ENCODE measurements at places on chromosomes 11 and 22.

GRCh38 chr11:78429660-78430059 is 12.0 kb upstream of the GAB2 start:
- no peak for DNase-seq

DNA sequence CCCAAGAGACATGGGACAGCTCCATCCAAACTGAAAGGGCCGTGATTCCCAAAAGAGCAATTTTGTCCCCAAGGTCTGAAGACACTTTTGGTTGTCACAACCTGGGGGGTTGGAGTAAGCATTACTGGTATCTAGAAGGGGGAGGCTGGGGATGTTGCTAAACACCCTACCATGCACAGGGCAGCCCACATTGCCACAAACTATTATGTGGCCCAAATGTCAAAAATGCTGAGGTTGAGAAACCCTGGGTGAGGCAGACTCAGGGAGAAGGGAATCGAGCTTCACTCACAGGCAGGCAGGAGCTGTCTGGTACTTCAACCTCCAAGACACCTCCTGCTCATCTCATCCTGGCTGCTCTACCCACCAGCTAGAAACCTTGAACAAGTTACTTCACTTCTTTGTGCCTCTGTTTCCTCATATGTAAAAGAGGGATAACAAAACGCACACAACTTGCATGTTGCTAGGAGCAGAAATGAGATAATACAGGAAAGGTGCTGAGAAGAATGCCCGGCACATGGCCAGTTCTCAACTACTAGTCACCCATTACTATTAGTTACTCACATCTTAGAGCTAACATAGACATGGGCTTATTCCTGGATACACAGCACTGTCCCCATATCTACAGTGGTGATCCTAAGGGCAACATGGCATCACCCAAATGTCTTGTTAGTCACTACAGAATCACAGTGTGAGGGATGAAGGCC is 8.8 kb downstream of the SERPIND1 start:
- no peak for DNase-seq

DNA sequence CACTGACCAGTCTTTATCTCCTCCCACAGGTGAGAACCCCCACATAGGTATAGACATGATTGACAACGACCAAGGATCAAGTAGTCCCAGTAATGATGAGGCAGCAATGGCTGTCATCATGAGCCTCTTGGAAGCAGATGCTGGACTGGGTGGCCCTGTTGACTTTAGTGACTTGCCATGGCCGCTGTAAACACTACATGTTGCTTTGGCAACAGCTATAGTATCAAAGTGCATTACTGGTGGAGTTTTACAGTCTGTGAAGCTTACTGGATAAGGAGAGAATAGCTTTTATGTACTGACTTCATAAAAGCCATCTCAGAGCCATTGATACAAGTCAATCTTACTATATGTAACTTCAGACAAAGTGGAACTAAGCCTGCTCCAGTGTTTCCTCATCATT is 76.5 kb downstream of the BTBD10 start:
- no peak for DNase-seq

DNA sequence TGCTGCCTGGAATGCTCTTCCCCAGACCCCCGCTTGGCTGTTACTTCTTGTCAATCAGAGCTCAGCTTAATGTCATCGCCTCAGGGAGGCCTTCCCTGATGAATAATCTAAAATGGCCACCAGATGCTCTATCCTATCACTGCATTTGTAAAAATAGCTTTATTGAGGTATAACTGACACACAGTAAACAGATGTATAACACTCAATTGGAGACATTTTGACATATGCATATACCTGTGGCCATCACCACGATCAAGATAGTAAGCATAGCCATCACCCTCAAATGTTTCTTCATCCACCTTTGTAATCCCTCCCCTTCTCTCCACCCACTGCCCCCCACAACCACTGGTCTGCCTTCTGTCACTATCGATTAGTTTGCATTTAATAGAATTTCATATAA is 36.6 kb upstream of the NECTIN1 start:
- DNase-seq: no peak

- no peak for DNase-seq
Measured at GRCh38 chr11:36151933-36152580, 137.2 kb downstream of the COMMD9 start.

GRCh38 chr11:130585545-130585944 is 137.1 kb downstream of the ADAMTS15 start:
- peak; percentile 68 for DNase-seq

GRCh38 chr11:64872790-64873488 is 5.5 kb downstream of the EHD1 start:
- no peak for DNase-seq

- DNase-seq: no peak
Measured at GRCh38 chr11:92053216-92053615, 171.4 kb upstream of the FAT3 start.

DNA sequence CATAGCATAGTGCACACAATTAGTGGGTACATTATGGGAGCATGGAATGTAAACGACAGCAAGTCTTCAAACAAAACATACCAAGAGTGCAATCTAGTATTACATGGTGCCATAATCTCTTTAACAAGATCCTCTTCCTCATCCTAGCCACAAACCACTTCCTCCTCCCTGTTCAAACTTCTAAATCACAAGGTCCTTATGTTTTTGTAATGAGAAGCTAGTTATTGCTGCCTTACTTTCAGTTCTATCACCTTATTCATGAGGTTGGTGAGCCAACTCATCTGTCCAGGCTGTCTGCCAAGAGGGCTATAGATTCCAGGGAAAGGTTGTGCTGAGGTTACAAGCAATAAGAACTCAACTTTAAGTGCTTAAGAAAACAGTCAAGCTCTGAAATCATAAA is 195.4 kb upstream of the ARHGAP20 start:
- peak; percentile 36 for DNase-seq

DNA sequence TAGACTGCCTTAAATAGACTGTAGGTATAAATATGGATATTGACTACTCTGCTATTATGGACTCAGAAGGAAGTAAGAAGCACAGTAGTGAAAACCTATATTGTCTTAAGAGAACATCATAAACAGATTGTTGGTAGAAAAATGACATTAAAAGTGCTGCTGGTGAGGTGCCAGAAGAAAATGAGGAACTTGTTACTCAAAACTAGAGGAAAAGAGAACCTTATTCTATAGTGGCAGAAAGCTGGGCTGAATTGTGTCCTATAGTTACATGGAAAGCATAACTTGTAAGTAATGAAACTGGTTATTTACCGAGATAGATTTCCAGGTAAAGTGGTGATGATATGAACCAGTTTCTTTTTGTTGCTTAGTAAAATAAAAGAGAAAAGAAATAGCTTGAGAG is 109.7 kb upstream of the CTSC start:
- DNase-seq: no peak

GRCh38 chr11:61087426-61088119 is 14.7 kb upstream of the CD5 start:
- DNase-seq: no peak

DNA sequence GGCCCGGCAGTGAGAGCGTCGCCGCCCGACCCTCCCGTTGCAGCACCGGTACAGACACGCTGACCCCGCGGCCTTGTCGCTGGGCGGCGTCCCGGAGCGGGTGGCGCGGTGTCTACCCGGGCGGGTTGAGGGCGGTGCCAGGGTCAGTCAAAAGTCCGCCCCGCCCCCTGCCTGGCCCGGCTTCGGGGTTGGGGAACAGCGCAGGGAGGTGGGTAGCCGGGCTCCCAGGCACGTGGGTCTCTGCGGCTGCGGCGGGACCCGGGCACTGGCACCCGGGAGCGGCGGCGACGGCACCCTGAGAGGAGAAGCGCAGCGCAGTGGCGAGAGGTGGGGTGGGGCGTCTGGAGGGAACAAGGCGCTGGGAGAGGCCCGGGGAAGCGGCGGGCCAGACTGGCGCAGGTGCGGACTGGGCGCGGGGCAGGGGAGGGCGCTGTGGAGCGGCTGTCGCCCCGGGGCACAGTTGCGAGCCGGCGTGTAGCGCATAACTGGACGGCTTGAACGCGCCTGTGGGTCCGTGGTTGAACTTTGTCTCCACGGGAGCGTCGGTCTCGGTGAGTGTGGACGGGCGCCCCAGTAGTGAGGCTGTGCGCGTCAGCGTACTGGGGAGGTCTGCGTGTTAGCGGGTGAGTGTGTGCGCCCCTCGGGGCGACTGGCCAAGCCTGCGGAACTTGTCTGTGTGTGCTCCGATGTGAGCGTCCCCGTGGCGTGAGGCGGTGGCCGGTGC is at the start of gene P2RY2:
Gene P2RY2 (plus strand): TSS at position 176 of the 724 bp plus-strand sequence. CDS start 15,879 bp downstream, outside the sequence.
- peak; percentile 72 for DNase-seq

Data from GM03348 (cell line).